Endothelial cell (in vitro differentiated cells): ENCODE measurements at places on chromosomes 5 and 9.

DNA sequence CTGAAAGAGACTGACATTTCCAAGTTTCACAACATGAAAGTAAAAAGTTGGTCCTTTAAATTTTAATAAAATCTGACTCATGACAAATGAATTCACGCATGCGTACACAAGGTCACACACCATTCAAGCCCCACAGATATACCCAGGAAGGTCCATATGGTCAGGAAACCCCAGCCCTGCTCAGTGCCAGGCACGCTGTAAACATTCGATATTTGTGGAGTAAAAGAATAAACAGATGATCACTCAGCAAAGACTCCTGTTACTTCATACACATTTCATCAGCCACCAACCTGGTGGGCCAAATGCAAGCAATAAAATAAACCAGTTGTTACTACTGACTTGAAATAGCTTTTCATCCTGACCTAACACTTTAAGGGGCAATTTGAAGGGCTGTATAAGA lies 158.0 kb upstream of the RETREG1 start:
- no peak for DNase-seq

DNA sequence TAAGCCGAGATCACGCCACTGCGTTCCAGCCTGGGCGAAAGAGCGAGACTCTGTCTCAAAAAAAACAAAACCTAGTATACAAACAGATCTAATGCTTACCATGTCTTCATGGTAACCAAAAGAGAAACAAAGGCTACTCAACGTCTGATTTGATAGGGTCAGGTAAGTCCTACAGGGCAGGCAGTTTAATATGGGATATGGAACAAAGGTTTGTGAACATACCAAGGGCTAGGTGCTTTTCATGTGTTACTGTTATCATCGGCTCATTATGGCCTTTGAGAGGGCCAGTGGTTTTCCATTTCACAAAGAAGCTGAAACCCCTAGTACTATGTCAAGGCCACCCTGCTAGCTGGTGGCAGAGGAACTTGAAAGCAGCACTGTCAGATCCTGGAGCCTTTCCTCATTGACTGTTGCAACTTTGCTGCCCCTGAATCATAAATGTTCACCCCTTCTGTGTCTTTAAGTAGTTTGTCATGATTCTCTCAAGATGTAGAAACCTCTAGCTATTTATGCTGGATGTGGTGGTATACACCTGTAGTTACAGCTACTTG lies 5.1 kb downstream of the IQGAP2 start:
- DNase-seq = no peak

GRCh38 chr9:113431191-113431590 lies 20.6 kb downstream of the C9orf43 start:
- DNase-seq = no peak

DNA sequence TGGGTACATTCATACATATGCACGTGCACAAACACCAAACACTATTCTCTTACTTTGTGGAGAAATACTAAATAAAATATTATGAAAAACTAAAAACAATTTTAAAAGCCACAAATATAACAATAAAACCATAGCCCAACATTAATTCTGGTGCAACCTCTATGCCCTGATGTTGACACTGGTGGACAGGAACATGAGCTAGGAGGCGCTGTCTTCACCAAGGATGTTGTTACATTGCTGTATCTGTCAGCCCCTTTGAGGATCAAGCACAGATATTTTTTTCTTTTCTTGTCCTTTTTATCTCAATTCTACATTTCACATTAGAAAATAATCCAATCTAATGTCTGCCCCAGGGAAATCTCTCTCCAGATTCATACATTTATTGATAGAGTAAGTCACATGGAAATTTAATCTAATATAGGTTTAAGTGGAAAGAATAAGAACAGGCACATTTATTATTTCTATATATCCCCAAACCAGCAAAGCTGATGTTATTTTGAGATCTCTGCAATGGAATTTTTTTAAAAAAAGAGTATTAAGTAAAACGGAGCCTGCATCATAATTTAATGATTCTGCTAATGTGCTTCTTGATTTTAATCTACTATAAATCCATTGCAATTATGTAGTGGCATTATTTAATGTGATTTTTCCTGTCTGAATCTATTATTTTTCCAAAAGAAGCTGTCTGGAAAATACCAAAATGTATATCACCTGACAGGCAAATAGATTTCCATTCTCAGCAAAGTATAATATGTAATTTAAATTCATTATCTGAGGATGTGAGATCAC lies 716.5 kb downstream of the MTRR start:
- no peak for DNase-seq

- DNase-seq = no peak
Observed at GRCh38 chr5:102279711-102280110, 16.4 kb downstream of the SLCO4C1 start.

GRCh38 chr5:36661456-36662220 lies 55.2 kb downstream of the SLC1A3 start:
- no peak for DNase-seq

GRCh38 chr5:111313017-111313724 lies 89.0 kb downstream of the CAMK4 start:
- no peak for DNase-seq

DNA sequence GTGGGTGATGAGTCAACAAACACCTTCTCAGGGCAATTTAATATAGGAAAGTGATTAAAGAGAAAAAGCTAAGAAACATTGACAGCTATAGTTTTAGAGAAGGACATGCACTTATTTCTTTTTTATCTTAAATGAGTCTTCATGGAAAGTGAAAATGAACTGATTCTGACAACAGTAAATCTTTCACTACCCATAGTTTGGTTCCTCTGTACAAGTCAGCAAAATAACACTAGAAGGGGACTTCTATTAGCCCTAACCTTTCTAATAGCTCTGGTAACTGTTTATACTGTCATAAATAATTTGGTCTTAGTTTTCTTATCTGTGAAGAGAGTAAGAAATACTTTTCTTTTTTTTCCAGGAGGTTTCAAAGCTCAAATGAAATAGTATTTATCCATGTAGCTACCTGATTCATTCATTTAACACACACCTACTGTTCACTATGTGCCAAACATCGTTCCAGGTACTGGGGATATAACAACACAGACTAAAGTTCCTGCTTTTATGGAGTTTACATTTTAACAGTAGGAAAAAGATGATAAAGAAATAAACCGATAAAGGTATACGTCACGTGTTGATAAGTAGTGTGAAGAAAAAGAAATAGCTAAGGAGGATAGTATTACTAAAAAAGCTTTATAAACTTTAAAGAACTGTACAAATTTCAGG lies 148.2 kb downstream of the PCSK1 start:
- no peak for DNase-seq

GRCh38 chr9:126513159-126514036 lies 100.3 kb upstream of the LMX1B start:
- DNase-seq = no peak

DNA sequence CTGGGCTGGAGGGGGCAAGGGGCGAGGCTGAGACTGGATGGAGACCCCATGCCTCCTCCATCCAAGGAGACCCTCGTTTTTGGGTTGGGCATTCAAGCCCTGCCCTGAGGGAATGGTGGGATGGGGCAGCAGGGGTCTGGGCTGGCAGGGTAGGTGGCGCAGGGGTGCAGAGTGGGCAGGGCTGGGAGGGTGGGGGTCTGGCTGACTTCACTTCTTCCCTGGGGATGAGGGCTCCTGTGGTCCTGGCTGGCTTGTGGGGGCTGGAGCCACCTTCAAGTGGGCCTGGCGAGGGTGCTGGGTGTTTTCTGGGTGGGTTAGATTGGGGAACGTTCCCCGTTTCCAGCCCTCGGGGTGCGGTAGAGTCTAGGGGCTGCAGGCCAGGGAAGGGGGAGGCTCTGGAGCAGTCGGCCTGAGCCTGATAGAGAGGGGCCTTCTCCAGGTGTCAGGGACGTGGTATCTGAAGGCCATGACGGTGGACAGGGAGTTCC lies 412 bp downstream of the LCN1 start:
- DNase-seq = no peak

DNA sequence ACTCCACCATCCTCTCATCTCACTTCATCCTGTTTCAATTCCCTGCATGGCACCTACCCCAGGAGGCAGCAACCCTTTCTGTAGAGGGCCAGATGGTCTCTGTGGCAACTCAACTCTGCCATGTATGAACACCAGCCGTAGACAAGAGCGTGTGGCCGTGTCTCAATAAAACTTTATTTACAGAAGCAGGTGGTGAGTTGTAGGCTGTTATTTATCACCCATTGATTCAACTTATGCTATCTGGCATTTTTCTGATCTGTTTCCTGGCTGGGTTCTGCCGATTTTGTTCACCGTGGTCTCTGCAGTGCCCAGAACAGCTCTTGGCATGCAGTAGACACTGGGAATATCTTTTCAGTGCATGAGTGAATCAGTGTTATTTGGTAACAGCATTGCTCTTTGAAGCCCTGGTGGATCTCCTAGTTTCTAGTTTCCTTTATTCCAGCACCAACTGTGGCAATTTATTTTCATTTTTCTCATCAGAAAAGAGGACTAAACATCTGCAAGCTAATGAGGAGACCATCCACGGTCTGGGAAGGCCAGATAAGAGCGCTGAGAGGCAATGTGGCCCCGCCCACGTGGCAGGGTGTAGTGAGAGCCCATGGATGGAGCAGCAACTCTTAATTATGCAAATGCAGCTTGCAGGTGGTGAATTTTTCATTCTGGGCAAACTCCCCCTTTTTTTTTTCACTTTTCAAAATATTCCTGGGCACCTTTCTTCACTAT lies 77.9 kb downstream of the CTSL start:
- DNase-seq = no peak

- no peak for DNase-seq
Observed at GRCh38 chr9:75142202-75142601, 53.9 kb downstream of the OSTF1 start.

- DNase-seq = no peak
Observed at GRCh38 chr9:108545436-108545835, 310.4 kb downstream of the ACTL7B start.

GRCh38 chr5:127867022-127867783 lies 164.0 kb downstream of the CCDC192 start:
- no peak for DNase-seq

DNA sequence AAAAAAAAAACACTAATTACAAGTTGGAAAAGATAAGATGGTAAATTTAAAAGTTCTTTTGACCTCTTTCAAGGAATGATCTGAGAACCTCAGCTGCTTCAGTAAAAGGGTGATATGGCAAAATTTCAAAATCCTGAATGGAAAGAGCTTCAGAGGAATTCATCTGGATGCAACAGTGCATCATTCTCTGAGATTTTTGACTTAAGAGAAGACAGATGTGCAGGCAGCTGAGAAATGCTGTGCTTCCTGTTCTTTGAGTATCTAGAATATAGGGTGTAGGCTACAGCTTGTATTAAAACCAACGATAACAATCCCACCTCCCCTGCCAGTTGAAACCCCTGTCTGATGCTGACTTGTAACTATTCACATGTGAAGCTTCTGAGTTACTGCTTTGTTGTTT lies 6.2 kb downstream of the FRMPD1 start:
- DNase-seq = no peak

DNA sequence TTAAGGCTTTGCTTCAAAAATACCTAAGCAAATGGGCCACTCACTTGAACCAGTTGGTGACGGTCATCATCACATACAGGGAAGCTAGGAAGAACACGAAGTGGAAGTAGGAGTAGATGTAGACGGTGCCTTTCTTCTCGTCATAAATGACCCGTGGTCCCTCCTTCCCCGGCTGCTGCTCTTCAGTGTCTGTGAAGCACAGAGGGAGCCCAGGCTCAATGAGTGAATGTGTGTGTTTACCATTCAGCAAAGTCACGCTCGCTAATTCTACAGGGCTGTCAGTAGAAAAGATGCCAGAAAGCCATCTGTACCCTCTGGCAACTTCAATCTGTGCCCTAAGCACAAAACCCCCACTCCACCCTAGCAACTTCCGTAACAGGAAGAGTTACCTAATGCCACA lies 109.8 kb downstream of the SERINC5 start:
- DNase-seq = no peak

- DNase-seq = no peak
Observed at GRCh38 chr9:119611565-119611964, 242.3 kb upstream of the BRINP1 start.

DNA sequence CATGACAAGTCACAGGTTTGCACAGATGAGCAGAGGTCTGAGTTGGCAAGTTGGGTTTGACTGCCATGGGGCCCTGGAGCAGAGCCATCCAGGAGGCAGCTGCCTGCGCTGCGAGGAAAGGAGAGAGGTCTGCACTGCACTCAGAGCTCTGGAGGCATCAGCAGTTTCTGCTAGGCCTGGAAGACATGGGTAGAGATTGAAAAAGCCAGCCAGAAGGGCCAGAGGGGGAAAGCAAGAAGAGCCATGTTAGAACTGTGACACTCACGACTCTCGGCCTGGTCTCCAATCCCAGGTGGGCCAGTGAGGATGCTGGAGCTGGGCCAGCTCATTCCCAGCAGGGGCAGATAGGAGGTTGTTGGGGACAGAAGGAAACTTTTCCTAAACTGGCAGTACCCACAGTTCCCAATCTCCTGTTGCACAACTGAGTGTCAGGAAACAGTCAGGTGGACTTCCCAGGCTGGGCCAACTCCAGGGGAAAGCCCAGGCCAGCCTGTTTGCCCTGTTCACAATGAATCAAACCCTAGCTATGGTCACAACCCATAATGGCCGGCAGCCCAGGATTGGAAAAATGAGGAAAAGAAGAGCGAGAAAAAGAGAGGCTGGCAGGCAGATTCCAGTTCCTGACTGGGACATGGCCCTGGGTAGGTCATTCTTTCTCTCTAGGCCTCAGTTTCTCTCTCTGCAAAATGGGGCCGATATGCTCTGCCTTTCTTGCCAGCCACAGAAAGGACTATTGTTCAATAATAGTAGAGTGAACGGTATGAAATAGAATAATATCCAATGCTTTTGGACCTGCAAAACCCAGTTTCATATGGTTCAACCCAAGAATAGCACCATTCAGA lies 7.8 kb upstream of the ORM1 start:
- no peak for DNase-seq

DNA sequence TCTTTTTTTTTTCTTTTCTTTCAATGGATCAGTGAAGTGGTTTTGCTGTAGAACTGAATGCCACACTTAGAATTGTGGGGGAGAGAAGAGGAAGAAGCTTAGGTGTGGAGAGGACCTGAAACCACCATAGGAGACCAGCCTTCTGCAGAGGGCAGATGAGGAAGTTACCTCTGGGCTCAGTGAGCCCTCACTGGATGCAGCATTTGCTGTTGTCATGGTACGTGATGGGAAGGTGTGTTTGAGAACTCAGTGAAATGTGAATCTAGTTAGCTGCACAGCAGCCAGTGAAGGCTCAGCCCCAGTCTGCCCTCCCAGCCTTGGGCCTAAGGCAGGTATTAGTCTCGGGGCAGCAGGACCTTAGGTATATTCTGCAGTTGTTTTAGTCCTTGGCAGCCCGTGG lies 17.5 kb downstream of the CYFIP2 start:
- no peak for DNase-seq

- DNase-seq = no peak
Observed at GRCh38 chr5:144304688-144305087, 134.0 kb downstream of the KCTD16 start.

DNA sequence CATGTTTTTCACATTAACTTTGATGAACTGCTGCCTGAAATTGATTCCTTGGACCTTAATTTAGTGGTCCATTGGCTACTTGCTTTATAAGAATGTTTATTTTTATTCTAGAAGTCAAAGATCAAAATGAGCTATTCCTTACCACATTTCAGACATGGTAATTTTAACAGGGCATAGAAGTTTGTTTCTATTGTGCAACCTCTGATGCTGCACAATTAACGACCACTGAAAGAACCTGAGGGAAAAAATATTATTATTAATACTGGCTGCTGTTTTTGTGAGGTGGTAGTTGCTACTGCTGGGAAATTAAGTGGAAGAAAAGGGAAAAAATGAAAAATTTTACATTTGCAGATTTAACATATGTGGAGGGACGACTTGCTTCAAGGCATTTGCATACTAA lies 37.9 kb upstream of the RAB3C start:
- DNase-seq = no peak
